ENCODE measurements at places on chromosomes 16 and 17.

GRCh38 chr17:28758411-28759121 lies 14.8 kb downstream of the TRAF4 start:
- no peak for DNase-seq

- DNase-seq, result no peak
These were observed 401.1 kb downstream of the XYLT1 start for GRCh38 chr16:17069681-17070080.

GRCh38 chr16:70407811-70408274 lies 31.1 kb downstream of the ST3GAL2 start:
- peak; percentile 58 for DNase-seq

GRCh38 chr17:54177606-54178308 lies 355.0 kb downstream of the KIF2B start:
- DNase-seq, result no peak

DNA sequence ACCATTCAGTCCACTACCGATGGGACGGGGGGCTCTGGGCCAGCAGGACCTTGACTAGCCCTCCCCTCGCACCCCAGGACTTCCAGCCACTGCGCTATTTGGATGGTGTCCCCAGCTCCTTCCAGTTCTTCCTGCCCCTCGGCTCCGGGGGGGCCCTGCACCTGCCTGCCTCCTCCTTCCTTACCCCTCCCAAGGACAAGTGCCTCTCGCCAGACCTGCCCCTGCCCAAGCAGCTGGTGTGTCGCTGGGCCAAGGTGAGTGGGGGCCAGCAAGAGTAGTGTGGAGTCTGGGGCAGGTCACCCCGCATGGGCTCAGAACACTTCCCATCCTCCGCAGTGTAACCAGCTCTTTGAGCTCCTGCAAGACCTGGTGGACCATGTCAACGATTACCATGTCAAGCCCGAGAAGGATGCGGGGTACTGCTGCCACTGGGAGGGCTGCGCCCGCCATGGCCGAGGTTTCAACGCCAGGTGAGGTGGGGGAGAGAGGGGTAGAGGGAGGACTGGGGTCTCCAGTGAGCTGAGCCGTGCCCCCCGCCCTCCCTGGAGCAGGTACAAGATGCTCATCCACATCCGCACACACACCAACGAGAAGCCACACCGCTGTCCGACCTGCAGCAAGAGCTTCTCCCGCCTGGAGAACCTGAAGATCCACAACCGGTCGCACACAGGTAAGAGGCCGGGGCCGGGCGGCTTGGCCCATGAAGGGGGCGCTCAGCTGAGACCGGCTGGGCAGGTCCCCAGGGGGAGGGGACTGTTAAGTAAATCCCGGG lies 16.2 kb downstream of the PAM16 start:
- no peak for DNase-seq

All from hematopoietic multipotent progenitor cell treated with erythropoietin and hydrocortisone succinate and interleukin-3 and kit ligand, for 4 days (in vitro differentiated cells).